ENCODE measurements at places on chromosomes 2 and 18.

DNA sequence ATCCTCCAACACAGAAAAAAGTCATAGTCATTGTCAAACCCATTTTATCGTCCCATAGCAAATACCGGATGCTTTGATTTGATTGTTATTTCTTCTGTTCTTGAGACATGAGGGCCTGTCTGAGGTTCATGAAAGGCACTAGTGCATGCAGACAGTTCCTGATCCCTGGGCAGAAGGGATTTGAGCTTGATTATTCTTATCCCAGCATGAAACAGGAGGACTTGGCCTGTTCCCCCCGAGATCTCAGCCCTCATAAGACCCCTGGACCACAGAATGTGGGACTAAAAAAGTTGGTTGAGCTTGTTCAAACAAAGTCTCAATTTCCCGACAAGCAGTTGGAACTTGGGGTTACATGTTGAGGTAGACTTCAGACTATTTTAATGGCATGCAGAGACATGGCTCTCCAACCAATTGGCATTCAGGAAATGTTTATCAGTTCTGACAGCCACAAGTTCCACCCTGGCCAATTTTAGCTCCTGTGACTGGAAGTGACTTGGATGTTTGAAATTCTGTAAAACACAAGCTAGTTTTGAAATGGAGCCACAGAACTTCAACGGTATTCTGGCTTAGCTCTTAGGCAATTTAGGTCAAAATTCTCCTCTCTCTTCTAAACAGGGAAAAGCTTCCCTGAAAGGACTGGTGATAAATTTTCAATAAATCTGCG is 366.9 kb upstream of the SLC14A2 start:
- DNase-seq = no peak

DNA sequence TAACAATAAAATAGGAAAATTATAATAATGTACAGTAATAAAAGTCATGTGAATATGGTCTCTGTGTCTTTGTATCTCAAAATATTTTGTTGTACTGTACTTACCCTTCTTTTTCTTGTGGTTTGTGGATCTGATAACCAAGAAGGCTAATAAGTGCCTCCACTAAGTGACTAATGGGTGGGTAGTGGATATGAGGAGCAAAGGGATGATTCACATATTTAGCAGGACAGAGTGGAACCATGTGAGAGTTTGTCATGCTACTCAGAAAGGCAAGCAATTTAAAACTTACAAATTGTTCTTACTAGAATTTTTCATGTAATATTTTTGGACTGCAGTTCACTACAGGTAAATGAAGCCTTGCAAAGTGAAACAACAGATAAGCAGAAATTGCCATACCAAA is 1241.2 kb upstream of the CDH2 start:
- no peak for DNase-seq

GRCh38 chr2:72349016-72349415 is 201.4 kb upstream of the CYP26B1 start:
- no peak for DNase-seq

DNA sequence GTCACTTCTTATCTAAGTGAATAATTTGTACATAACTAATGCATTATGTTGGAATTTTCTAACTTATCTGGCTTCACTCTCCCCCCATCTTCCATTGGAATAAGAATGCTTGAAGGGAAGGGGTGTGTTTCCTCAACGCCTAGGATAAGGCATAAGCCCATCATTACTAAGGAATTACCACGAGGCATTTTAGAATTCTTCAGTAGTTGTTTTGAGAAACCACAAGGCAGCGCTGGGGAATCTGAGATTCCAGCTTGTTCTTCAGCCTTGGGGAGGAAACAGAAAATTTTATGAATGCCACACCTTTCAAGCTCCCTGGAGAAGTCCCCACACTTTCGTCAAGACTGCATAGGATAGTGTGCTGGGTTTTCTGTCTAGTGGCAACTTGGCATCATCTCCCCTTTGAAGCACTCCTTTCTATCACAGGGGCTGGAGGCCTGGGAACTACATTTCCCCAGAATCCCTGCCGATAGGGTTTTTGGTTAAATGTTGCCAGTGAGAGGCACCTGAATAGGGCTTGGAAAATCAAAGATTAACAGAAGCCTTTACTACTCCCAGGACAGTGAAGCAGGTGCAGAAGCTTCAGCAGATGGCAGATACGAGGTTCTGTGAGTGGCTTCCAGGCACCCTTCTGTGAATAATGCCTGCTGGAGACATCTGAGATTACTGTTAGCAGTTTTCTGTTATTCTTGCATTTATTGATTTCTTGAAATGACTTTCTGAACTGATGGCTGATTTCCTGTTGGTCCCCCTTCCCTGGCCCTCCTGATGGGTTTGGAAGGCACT is 192.7 kb upstream of the REV1 start:
- DNase-seq = no peak

GRCh38 chr18:44817831-44818473 is 137.3 kb downstream of the SETBP1 start:
- no peak for DNase-seq

DNA sequence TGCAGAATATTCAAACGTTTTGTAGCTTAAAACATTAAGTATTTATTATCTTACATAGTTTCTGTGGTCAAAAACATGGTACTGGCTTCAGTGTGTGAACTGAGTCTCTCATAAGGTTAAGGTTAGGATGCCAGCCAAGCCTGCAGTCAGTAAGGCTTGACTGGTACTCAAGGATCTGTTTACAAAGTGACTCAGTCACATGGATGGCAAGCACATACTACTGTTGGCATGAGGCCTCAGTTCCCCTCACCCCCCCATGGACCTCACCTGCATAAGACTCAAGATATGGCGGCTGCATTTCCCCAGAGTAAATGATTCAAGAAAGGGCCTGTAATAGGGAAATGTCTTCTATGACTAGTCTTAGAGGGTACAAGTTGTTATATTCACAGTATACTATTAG is 1167.5 kb downstream of the DPP10 start:
- no peak for DNase-seq

DNA sequence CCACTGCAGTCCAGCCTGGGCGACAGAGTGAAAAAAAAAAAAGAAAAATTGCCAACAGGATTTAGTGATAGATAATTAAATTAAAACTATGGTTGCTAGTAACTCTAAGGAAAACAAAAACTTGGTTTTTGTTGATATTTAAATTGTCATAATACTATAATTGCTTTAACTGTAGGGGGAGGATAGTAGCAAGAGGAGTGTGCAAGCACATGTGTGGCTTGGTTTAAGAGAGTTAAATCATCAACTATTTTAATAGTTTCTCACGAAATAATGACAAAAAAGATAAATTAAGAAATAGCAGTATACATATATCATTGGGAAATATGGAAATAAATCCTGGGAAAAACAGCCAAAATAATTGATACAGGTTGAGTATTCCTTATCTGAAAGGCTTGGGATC is 27.4 kb upstream of the RAPGEF4 start:
- DNase-seq = no peak

DNA sequence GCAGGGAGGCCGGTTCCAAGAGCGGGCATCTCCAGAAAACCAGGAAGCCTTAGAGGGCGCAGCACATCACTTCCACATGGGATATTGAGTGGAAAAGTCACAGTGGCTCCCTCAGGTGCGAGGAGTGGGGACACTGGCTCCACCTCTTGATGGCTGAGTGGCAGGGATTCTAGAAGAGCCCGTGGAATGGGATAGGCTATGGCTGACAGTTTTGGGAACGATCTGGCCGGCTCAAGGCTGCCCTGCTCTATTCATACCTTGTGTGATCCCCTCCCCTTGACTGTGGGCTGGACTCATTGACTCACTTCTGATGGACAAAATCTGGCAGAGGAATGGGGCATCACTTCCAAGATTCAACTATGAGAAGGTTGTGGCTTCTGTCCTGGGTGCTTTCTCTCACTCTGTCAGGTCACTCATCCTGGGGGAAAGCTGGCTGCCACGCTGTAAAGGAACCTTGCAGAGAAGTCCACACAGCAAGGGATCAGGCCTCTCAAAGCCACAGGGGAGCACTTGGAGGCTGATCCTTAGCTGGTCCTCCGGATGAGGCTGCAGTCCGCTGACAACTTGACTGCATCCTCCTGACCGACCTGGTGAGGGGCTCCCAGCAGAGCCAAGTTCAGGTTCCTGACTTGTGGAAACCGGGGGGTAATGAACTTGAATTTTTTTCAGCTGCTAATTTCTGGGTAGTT is 46.7 kb upstream of the HS6ST1 start:
- no peak for DNase-seq

GRCh38 chr2:177124371-177124770 is 88.2 kb upstream of the HNRNPA3 start:
- no peak for DNase-seq

DNA sequence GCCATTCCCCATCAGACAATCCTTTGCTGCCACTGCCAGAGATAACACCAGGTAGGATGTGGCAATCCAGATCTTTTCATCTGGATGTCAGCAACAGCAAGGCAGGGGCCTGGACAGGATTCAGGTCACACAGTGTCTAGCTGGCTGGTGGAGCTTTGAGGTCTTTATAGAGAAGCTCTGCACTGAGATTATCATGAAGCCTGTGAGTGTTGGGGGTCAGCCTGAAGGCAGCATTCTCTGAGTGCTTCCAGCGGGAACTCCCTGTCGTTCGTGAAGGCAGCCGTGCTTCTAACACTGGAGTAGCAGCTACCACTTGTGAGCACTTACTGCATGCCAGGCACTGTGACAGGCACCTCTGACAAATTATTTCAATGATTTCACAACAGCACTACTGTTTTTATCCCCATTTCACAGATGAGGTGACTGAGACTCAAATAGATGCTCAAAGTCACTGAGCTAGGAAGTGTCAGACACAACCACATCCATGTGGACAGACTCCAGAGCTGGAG is 85.7 kb downstream of the SEMA4F start:
- no peak for DNase-seq

- no peak for DNase-seq
These were observed 157.8 kb upstream of the DAPL1 start for GRCh38 chr2:158637357-158637756.

- DNase-seq = no peak
These were observed 402.5 kb upstream of the SPRED2 start for GRCh38 chr2:65834771-65835475.

DNA sequence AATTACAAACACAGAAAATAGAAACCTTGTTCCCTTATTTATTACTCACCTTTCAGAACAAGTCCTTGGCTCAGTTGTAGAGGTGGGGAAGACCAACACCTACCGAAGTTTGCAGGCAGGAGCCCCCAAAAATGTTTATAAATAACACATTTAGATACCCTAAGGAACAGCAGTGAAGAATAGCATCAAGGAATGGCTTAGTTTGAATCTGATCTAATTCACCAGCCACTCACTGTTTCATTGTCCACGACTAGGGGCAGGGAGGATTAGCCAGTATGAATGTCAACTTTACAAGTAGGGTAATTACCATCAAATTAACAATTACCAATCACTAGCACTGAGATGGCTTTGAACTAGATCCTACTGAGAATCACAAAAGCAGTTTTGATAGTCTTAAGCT is 65.4 kb downstream of the PRPF40A start:
- no peak for DNase-seq

- no peak for DNase-seq
These were observed 48.3 kb upstream of the LAMA1 start for GRCh38 chr18:7165846-7166393.

DNA sequence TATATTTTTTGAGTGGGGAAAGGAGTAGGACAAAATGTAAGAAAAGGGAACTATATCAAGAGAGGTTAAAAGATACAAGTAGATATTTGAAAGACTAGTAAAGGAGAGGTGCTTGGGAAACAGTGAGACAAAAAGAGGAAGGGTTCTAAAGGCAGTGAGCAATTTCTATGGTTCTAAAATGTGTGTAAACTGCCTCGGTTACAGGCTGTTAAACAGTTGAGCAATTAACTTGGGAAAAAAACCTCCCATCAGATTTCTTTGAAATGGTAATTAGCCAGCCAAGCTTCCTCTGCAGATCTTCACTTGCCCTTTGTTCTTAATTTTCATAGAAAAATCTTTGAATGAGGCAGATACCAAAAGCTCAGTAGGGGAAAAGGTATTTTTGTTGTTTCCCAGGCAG is 238.7 kb upstream of the KCNH7 start:
- DNase-seq = no peak

GRCh38 chr2:206415618-206416243 is 27.6 kb upstream of the ADAM23 start:
- no peak for DNase-seq

DNA sequence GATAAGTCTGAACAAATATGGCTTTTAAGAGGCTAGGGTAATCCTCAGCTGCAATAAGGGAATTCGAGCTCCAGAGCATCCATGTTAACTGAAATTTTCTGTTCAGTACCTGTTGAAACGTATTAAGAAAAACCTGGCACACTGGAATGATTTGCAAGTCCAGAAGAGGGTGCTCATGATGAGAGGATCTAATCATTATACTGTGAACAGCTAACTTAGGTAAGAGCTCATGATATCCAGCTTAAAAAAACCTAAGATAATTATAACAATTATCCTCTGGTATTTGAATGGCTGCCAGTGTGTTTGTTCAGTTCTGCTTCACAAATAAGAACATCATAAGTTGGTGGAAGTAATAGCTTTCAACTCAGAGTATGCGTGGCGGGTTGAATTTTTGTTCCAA is 1118.3 kb upstream of the DDX18 start:
- DNase-seq = no peak

- DNase-seq = no peak
These were observed 34.2 kb downstream of the CERS6 start for GRCh38 chr2:168490015-168490874.

DNA sequence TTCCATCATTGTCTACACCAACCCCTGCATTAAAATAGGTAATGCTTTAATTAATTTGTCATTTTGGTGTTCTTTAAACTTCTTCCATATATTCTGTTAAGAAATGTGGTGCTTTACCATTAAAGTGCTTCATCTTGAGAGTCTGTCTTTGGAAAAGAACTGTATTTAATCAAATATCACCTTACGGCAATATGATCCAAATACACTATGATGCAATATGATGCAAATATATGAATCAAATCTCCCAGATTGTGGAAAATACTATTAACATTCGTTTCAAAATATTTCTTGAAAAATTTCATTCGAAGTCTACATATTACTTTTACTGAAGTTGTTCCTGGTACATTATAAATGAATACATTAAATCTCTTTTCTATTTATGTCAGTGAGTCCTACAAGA is 23.0 kb downstream of the VPS4B start:
- no peak for DNase-seq

GRCh38 chr2:211598238-211598637 is 940.4 kb downstream of the ERBB4 start:
- no peak for DNase-seq

GRCh38 chr2:225103737-225104141 is 61.5 kb upstream of the DOCK10 start:
- no peak for DNase-seq

DNA sequence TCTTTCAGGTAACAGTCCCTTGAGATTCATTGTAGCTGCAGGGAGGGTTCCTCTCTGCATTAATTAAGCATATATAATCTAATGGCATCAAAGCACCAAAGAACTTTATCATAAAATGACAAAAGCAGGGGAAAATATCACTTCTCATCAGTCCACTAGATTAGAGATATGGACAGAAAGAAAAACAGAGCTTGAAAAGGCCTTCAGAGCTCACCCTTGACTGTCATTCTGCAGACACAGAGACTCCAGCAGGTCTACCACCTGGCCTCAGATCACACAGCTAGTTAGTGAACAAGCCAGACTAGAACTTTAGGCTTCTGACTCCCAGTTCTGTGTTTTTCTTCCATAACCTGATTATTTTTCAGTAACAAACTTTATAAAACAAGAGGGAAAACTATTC is 88.5 kb downstream of the FIGN start:
- DNase-seq = no peak

All from liver (tissue), 10 donors.